Colonic mucosa (tissue), 4 donors: ENCODE measurements at places on chromosomes 1 and 21. TPM values are rescaled to one million over a fixed set of nuclear protein-coding genes. Genes with fewer than 3 reads are reported as not detected.

The SLX9 gene
- total RNA-seq, result 30.6 TPM

The CSF3R gene
- 3.8 TPM for total RNA-seq

The LCE3D gene
- not detected for total RNA-seq

GRCh38 chr1:111369645-111370044 is 57.9 kb downstream of the OVGP1 start:
- DNase-seq, result no peak
